ENCODE measurements at places on chromosomes 11 and 22.

- no peak for DNase-seq
Observed at GRCh38 chr22:36375071-36375980, 12.4 kb downstream of the MYH9 start.

- DNase-seq = no peak
Observed at GRCh38 chr11:59857439-59858434, 8.6 kb downstream of the TCN1 start.

DNA sequence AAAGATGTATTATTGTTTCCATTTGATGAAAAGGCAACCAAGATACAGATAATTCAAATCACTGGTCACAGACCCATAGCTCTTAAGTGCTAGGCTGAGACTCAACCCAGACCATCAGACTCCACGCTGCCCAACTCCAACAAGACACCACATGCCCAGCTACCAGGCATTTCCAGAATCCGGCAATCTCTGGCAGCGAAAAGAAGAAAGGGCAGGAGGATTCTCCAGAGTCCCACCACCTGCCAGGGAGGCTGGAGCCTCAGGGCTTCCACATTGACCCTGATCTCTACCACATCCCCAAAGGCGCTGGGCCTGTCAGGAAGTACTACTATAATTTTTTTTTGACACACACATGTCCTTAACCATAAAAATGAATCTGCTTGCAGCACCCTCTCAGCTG, 61.4 kb upstream of the ARFGAP3 start:
- no peak for DNase-seq

DNA sequence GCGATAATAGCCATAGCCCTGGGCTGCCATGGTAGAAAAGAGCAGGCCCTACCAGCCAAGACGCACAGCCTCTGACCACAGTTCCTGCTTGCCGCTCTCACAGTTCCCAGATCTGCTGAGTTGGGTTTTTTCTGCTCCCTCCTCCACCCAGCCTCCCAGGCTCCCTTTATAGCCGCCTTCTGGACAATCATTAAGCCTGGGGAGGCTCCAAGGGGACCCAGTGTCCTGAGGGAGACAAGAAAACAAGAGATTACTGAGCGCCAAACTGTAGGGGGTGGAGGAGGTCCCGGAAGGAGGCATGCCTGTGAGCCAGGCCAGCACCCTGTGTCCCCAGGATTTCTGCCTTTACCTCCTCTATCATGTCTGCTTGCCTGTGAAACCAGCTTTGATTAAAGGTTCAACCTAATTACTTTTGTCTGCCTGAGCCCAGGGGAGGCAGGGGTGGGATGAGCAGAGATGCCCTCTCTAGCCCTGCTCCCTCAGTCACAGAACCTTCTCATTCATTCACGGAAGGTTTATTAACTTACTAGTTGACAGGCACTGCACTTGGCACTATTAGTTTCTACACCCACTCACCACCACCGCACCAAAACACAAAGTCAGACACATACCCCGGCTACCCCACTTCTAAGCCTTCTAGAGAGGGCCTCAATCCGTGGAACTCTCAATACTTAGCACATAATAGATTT, 1.2 kb downstream of the SLC37A4 start:
- peak; percentile 62 for DNase-seq

- no peak for DNase-seq
Observed at GRCh38 chr22:19238900-19239299, 52.6 kb downstream of the CLTCL1 start.

- no peak for DNase-seq
Observed at GRCh38 chr22:37932821-37933578, 20.4 kb downstream of the C22orf23 start.

- no peak for DNase-seq
Observed at GRCh38 chr11:32353884-32354283, 81.5 kb downstream of the WT1 start.

- DNase-seq = no peak
Observed at GRCh38 chr11:27820249-27820648, 120.0 kb upstream of the BDNF start.

- no peak for DNase-seq
Observed at GRCh38 chr11:75272391-75272790, 31.8 kb downstream of the TPBGL start.

DNA sequence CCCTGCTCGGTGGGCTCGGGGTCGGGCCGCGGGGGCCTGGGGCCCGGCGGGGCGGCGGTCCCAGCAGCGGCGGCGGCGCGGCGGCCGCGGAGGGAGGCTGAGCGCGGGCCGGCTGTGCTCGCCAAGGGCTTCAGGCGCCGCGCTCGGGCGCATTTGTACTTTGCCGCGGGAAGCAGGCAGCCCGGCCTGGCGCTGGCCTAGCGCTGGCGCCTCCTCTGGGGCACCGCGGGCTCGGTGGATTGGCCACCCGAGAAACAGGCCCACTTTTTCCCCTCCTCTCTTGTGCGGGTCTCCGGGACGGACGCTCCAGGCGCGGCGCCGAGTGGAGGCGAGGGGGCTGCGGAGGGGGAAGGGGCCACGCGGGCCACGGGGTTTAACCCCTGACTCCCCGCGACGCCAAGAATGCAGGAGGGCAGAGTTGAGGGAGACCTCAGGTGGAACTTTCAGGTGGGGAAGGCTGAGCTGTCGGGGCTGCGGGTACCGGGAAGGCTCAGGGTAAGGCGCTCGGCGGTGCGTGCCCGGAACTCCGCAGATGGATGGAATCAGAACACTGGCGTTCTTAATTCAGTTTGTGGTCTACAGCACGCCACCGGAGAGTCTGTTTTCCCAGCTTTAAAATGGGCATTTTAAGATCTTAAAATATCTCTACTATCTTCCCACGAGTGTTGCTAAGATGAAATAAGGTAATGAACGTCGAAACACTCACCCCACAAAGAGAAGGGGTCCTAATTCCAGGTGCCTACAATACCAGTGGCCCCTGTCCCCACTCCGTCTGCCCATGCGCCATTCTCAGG, at the start of gene CHRDL2:
TSS of gene CHRDL2 (minus strand) at position 126 of the 794 bp plus-strand sequence. CDS start 538 bp downstream, outside the sequence.
- no peak for DNase-seq

GRCh38 chr11:1118755-1119603, 38.8 kb upstream of the MUC5AC start:
- DNase-seq = no peak

GRCh38 chr11:93532281-93532789, 10.9 kb downstream of the SMCO4 start:
- no peak for DNase-seq

DNA sequence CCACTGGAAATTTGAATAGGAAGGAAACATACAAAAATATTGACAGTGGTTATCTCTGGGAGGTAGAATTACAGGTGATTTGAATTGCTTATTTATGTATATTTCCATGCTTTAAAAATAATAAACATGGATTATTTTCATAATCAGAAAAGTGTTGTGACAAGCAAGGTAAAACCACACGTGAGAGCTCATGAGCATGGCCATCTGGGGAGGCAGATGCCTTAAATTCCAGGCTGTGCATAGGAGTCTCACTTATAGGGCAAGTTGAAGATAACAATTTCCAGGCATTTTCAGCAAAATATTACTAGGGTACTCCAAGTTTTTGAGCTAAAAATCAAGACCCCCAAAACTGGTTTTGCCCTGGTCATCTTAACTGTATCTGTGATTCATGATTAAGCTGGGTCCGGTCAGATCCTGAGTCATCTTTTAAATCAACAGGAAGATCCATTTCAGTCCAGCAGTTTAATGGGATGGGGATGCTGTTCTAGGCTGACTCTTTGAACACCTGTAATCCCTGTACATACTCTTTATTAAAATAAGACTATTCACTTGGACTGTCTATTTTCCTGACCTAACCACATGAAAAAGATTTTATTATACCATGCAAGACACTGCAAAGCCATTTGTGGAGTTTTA, 115.8 kb upstream of the NARS2 start:
- DNase-seq = peak; percentile 7

DNA sequence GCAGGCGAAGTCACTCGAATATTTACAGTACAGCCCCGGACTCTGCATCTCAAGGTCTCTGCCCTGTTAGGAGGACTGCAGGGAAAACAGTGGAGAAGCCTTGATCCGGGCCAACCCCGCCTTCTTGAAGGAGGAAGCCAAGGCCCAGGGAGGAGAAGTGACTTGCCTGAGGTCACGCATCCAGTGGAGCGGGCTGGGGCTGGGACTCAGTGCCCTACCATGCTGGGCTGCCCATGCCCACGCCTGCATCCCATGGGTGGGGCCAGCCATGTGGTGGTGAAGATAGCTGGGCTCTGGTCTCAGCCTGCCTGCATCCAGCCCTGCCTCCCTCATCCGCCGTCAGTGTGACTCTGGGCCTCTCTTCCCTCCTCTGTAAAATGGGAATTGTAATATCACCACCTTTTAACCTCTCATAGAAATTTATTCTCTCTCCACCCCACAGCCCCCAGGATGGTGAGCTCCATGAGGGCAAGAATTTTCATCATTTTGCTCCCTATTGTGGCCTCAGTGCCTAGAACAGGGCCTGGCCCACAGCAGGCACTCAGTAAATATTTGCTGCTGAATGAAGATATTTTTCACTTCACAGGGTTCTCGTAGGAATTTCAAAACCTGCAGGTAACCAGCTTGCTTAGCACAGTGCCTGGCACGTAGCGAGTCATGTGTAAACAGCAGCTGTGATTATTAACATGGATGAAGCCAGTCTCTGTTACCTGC, 57.3 kb downstream of the OTOG start:
- DNase-seq = no peak

DNA sequence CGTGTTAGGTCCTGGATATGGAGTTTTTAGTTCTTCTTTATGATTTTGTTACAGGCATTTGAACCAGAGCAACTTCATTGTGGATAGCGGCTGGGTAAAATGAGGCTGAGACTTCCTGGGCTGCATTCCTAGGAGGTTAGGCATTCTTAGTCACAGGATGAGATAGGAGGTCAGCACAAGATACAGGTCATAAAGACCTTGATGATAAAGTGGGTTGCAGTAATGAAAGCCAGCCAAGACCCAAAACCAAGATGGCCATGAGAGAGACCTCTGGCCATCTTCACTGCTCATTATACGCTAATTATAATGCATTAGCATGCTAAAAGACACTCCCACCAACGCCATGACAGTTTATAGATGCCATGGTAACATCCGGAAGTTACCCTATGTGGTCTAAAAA, 23.4 kb upstream of the CLMP start:
- DNase-seq = no peak

DNA sequence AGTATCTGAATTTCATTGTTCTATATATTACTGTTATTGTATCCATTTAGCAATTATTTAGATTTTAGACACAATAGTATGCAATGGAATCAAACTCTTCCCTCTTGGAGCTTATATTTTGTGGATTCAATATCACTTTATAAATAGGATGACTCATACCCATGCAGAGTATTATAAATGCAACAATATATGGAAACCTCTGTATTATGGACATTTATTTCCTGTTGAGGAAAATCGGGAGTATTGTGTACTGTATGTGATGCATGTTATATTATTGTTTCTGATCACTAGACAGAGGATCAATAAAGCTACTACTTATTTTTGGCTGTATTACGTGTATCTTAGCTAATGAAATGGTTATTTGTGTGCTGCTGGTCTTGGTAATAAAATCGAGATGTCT, 770 bp downstream of the METTL15 start:
- DNase-seq = no peak

- peak; percentile 7 for DNase-seq
Observed at GRCh38 chr11:60786811-60787567, 1.9 kb downstream of the MS4A10 start.
